ENCODE measurements at places on chromosomes 2 and 18.

DNA sequence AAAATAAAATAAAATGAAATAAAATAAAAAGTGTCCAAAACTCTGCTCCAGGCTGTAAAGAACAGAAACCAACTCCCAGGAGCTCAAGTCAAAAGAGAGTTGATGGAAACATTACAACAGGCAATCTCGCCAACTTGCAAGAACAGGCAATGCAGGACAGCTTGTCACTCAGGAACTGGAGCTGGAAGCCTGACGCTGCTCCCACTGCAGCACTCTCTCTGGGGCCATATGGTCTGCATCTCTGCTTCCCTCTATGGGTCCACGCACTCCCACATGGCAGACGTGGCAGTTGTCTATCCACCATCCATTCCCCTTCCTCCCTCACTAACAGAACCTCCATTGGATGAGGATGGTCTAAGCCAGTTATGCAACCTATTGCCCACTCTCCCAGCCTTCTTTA is 23.3 kb upstream of the ARPC2 start:
- H3K27ac ChIP-seq: no peak overlapping the region
- no peaks in the 10 kb centered on the region for H3K36me3 ChIP-seq
- H3K27me3 ChIP-seq: no peaks in the 10 kb centered on the region
- DNase-seq: no peak
- H3K4me1 ChIP-seq: no peaks in the 10 kb centered on the region

- H3K27ac ChIP-seq: no peak overlapping the region
- DNase-seq: no peak
- H3K27me3 ChIP-seq: no peaks in the 10 kb centered on the region
- no peak overlapping the region for H3K4me3 ChIP-seq
- no peaks in the 10 kb centered on the region for H3K36me3 ChIP-seq
- no peaks in the 10 kb centered on the region for H3K4me1 ChIP-seq
Observed at GRCh38 chr18:2192562-2192961, 378.7 kb downstream of the METTL4 start.

GRCh38 chr2:70898363-70899240 is 37.1 kb upstream of the ATP6V1B1 start:
- no peak overlapping the region for H3K4me3 ChIP-seq
- DNase-seq: no peak
- H3K36me3 ChIP-seq: no peaks in the 10 kb centered on the region
- H3K27me3 ChIP-seq: peaks cover 49% of the 10 kb centered on the region
- H3K27ac ChIP-seq: no peak overlapping the region

- no peaks in the 10 kb centered on the region for H3K4me1 ChIP-seq
- no peaks in the 10 kb centered on the region for H3K36me3 ChIP-seq
- no peak overlapping the region for H3K4me3 ChIP-seq
- DNase-seq: no peak
- no peaks in the 10 kb centered on the region for H3K27me3 ChIP-seq
Observed at GRCh38 chr2:186477790-186478189, 8.3 kb upstream of the ZC3H15 start.

DNA sequence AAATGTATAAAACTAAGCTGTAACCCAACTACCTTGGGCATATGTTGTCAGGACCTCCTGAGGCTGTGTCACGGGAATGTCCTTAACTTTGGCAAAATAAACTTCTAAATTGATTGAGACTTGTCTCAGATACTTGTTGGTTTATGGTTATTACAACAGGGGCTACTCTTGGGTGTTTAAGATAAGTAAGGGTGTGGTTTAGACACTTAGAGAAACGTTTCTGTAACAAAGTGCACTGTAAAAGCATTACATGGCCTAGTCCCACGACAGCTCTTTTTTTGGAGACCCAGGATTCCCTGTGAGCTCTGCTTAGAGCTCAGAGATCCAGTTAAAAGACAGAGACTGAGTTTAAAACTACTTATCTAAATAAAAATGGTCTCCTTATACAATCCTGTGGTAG is 32.3 kb upstream of the LIPG start:
- H3K4me3 ChIP-seq: no peak overlapping the region
- DNase-seq: no peak
- no peaks in the 10 kb centered on the region for H3K36me3 ChIP-seq
- no peaks in the 10 kb centered on the region for H3K4me1 ChIP-seq

GRCh38 chr2:100736121-100736915 is 83.6 kb upstream of the NPAS2 start:
- H3K27me3 ChIP-seq: no peaks in the 10 kb centered on the region
- no peak for DNase-seq
- H3K27ac ChIP-seq: no peak overlapping the region

DNA sequence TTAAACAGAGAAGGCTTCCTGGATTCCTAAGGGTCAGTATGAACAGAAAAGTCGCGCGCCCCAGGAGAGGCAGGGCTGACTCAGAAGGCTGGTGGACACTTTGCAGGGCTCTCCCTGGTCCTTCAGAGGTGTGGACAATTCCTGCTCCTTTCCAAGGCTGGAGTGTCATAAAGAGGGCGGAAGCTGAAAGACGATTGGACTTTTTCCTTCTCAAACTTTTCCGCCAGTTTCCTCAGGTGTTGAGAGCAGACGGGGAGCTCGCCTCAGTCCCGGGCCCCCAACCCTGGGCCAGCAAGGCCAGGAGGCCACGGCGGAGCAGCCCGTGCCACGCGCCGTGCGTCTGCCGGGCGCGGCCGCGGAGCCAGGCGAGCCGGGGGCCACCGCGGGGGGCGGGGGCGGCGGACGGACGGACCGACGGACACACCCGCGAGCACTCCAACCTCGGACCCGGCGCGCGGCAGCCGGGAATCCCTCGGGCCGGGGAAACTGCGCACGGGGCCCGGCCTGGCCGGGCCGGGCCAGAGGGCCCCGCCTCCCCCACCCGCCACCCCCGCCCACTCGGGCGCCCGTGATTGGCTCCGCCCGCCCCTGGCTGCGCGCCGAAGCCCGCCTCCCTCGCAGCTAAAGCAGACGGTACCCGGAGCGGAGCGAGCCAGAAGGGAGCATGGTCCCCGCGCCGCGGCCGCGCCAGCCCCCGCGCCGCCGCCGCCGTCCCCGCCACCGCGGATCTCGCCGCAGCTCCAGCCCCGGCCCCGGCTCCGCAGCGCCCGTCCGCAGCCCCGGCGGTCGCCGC is at the start of gene KLHL29:
Gene KLHL29 (plus strand): TSS at position 629 of the 793 bp plus-strand sequence. CDS start 177,018 bp downstream, outside the sequence.
- H3K4me3 ChIP-seq: no peak within 1 kb of the TSS
- peaks cover 6% of the 10 kb centered on the region for H3K27me3 ChIP-seq
- H3K4me1 ChIP-seq: peaks cover 12% of the 10 kb centered on the region
- no peak for DNase-seq

DNA sequence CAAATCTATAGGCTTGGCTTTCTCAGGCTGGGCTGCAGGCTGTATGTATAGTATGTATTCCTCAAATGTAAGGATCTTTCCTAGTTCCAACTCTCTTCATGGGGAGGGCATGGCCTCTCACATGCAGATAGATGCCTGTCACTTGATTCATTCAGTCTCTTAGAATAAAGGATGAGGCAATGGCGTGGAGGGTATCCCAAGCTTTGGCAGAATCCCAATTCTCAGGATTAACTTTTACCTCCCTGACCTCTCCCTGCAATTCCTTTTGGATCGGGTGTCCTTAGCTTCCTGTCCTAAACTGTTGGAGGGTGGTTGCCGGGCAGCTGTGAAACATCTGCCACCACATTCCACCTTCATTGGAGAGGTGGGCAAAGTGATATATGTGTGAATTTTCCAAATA is 80.3 kb downstream of the INSIG2 start:
- no peaks in the 10 kb centered on the region for H3K36me3 ChIP-seq
- no peak for DNase-seq
- H3K27me3 ChIP-seq: no peaks in the 10 kb centered on the region
- H3K4me1 ChIP-seq: peaks cover 16% of the 10 kb centered on the region

DNA sequence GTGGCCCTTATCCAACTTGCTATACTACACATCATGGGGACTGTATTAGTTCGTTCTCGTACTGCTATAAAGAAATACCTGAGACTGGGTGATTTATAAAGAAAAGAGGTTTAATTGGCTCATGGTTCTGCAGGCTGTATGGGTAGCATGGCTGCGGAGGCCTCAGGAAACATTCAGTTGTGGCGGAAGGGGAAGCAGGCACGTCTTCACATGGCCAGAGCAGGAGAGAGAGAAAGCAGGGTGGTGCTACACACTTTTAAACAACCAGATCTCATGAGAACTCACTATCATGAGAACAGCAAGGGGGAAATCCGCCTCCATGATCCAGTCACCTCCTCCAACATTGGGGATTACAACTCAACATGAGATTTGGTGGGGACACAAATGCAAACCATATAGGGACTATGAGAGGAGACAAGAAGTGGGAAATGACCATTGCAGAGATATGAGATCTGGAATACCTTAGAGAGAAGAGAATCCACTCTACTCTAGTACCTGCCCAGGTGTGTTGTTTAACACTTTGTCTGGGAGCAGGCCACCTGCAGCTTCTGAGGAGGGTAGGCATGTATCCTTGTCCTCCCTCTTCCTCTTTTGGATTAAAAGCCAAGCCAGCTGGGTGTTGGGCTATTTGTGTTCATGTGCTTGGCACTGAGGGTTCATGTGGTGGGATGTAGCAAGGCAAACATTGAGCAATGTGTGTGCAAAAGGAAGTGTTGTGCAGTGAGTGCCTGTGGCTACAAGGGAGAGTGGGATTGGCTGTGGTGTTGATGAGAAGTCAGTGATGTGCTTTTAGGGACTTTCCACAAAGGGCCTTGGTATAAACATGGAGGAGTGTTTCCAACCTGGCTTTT is 22.8 kb downstream of the TTLL4 start:
- no peaks in the 10 kb centered on the region for H3K27me3 ChIP-seq
- peaks cover 11% of the 10 kb centered on the region for H3K36me3 ChIP-seq
- no peak for DNase-seq
- no peaks in the 10 kb centered on the region for H3K4me1 ChIP-seq

- no peaks in the 10 kb centered on the region for H3K4me1 ChIP-seq
- no peak for DNase-seq
- no peak overlapping the region for H3K4me3 ChIP-seq
- no peak overlapping the region for H3K27ac ChIP-seq
Observed at GRCh38 chr2:11096591-11096990, 58.7 kb upstream of the SLC66A3 start.

DNA sequence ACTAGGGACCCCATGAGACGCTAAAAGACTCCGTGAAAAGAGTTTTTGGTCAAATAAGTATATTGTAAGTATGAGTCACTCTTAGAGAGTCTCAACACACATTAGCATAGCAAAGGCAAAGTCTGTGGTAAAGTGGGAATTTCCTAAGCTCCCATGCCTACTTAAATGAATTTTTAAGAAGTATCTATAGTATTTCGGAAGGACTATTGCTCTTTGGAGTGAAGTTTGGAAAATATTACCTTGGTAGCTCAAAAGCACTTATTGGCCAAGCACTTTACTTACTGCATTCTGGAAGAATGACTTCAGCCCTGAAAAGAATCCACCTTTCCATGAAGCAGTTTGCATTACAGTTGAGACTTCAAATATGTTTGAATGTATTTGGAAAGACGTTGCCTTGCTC is 57.1 kb downstream of the CAVIN2 start:
- no peak for DNase-seq
- H3K27me3 ChIP-seq: no peaks in the 10 kb centered on the region
- no peak overlapping the region for H3K27ac ChIP-seq
- H3K4me1 ChIP-seq: peaks cover 10% of the 10 kb centered on the region
- no peaks in the 10 kb centered on the region for H3K36me3 ChIP-seq

GRCh38 chr18:71797554-71797953 is 746.6 kb downstream of the CBLN2 start:
- no peak overlapping the region for H3K4me3 ChIP-seq
- no peaks in the 10 kb centered on the region for H3K27me3 ChIP-seq
- no peaks in the 10 kb centered on the region for H3K36me3 ChIP-seq
- no peak for DNase-seq

GRCh38 chr2:16438613-16439321 is 226.9 kb downstream of the CYRIA start:
- H3K4me1 ChIP-seq: no peaks in the 10 kb centered on the region
- no peak overlapping the region for H3K4me3 ChIP-seq
- no peaks in the 10 kb centered on the region for H3K36me3 ChIP-seq
- no peak for DNase-seq
- H3K27me3 ChIP-seq: no peaks in the 10 kb centered on the region
- H3K27ac ChIP-seq: no peak overlapping the region

GRCh38 chr2:198807131-198807530 is 650.6 kb downstream of the SATB2 start:
- H3K4me1 ChIP-seq: no peaks in the 10 kb centered on the region
- no peak for DNase-seq
- no peaks in the 10 kb centered on the region for H3K27me3 ChIP-seq
- H3K4me3 ChIP-seq: no peak overlapping the region

DNA sequence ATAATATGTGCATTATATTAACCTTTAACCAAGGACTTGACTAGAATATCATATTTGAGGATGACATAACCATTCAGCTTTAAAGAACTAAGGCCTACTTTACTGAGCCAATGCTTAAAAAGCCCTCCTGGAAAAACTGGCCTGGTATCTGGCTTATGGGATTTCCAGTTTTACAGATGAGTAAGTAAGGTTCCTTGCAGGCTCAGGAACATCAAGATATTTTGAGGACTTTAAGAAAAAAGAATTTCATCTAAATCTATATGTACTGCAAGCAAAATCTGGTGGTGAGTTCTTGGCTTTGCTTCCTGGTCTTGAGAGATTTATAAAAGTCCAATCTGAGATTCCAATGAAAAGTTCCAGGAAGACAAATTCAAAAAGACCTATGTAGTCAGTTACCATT is 417.0 kb upstream of the NRXN1 start:
- no peak overlapping the region for H3K27ac ChIP-seq
- H3K27me3 ChIP-seq: no peaks in the 10 kb centered on the region
- H3K36me3 ChIP-seq: no peaks in the 10 kb centered on the region
- no peaks in the 10 kb centered on the region for H3K4me1 ChIP-seq
- H3K4me3 ChIP-seq: no peak overlapping the region

DNA sequence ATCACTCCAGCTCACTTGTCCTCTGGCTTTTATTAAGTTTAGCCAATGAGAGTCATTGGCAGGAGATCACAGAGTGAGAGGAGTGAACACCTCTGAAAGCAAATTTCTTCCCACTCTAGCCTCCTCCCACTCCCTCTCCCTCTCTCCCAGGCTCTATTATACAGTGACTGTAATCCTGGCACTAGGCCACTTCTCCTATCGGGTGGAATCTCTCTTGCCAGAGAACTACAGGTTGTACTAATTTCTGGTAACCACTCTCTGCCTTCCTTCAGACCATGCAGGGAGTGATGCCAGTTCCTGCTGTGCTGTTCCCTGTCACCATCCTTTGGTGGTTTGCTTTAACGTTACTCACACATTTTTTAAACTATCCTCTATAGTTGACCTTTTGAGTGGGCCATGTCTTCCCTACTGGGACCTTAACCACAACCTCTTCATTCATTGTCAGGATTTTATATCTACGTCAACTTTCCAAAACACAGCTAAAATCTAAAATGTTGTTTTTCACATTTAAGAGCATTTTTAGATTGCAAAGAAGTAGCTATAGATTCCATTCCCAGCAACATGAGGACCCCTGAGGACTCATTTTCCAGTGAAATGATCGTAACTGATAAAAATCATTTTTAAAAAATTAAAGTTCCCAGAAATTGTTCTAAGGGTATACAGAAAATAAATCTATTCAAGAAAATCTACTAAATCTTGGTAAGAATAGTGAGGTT is 217.1 kb downstream of the MREG start:
- H3K4me3 ChIP-seq: no peak overlapping the region
- no peak overlapping the region for H3K27ac ChIP-seq
- H3K27me3 ChIP-seq: no peaks in the 10 kb centered on the region
- no peaks in the 10 kb centered on the region for H3K36me3 ChIP-seq
- no peaks in the 10 kb centered on the region for H3K4me1 ChIP-seq

GRCh38 chr18:37173384-37173783 is 344.5 kb downstream of the KIAA1328 start:
- H3K27ac ChIP-seq: no peak overlapping the region
- no peak for DNase-seq
- no peaks in the 10 kb centered on the region for H3K27me3 ChIP-seq
- H3K36me3 ChIP-seq: no peaks in the 10 kb centered on the region
- H3K4me3 ChIP-seq: no peak overlapping the region

- peaks cover 5% of the 10 kb centered on the region for H3K36me3 ChIP-seq
- H3K27me3 ChIP-seq: no peaks in the 10 kb centered on the region
- peak overlapping the region; percentile 82 for H3K27ac ChIP-seq
- H3K4me1 ChIP-seq: peaks cover 25% of the 10 kb centered on the region
- DNase-seq: no peak
Observed at GRCh38 chr2:208266936-208267335, 881 bp downstream of the PIKFYVE start.

All from CD8-positive, alpha-beta memory T cell (primary cell).